Dermis microvascular lymphatic vessel endothelial cell (primary cell): ENCODE measurements at places on chromosomes 7 and 10. TPM values are rescaled to one million over a fixed set of nuclear protein-coding genes. Genes with fewer than 3 reads are reported as not detected.

Gene KCNH2
- total RNA-seq = 0.13 TPM in 1 of 2 replicates, not detected in the other

Gene FAM241B
- 0.25 and 0.39 TPM in 2 replicates for total RNA-seq

Gene IKZF5
- total RNA-seq = 2.3 and 3.4 TPM in 2 replicates

Gene OR2A1
- under 0.01 TPM in 2 replicates for total RNA-seq

Gene SPDYE16
- total RNA-seq = 0.13 TPM in 1 of 2 replicates, not detected in the other

Gene PIP
- total RNA-seq = not detected in 2 replicates

Gene SP4
- total RNA-seq = 5.0 and 5.6 TPM in 2 replicates

Gene PNLIPRP1
- not detected in 2 replicates for total RNA-seq

Gene IGFBP1
- total RNA-seq = under 0.01 TPM in 1 of 2 replicates, not detected in the other

GRCh38 chr7:77258014-77258413, 58.4 kb upstream of the FGL2 start:
- no peak for DNase-seq

GRCh38 chr10:114694752-114695151, 36.7 kb upstream of the ABLIM1 start:
- peak; percentile 66 for DNase-seq

GRCh38 chr7:13984061-13984460, 5.4 kb downstream of the ETV1 start:
- no peak for DNase-seq

DNA sequence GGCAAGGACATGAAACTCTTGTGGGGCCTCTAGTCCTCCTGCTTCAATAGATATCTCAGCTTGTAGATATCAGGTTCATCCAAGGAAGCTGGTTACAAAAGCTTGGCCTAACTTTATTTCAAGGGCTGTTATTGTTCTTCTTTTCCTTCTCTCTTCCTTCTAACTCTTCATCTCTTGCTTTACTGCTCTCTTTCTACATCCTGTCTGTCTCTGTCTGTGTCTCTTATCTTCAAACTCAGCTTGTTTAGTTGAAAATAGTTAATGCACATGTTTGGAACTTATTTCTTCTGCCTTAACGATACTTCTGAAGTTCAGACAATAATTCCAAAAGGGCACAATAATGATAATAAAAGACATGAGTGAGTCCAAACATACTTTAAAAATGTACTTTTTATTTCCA, 393.9 kb downstream of the NXPH1 start:
- no peak for DNase-seq

DNA sequence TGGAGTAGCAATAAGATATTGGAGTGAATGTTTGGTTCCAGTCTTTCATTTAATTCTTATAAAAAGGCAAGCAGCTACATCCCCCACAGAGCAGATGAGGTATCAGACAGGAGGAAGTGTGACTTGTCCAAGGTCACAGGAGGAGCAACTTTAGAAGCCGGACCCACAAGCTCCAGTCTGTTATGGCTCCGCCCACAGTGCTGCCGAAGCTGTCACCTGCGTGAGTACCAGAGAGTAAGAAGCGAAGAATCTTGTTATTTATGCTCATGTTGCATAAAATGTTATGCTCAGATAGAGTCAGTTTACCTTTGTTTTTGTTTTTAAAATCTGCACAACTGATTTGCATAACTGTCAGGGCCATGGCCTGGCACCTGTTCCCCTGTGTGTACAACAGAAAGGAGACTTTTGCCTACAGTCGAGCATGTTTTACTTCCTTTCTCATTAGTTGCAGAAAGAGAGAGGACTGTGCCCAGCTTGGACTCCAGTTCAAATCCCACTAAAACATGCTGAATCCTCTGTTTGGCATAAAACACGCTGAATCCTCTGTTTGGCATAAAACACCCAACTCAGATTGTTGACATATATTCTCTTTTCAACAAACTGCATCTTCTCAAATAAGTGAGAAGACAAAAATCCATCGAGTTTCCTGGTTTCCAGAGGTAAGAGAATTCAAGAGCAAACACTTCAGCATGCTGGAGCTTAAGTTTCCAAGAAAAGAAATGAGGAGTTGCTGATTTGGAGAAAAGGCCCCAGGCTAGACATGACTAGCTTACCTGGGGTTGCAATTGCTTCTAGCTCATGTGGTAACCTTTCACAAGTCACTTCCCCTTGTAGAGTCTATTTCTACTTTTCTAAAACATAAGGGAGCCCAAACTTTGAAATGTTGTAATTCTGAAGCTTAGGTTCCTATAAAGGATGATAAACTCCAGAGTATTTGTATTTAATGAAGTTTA, 409.8 kb upstream of the ZMIZ1 start:
- DNase-seq = no peak

DNA sequence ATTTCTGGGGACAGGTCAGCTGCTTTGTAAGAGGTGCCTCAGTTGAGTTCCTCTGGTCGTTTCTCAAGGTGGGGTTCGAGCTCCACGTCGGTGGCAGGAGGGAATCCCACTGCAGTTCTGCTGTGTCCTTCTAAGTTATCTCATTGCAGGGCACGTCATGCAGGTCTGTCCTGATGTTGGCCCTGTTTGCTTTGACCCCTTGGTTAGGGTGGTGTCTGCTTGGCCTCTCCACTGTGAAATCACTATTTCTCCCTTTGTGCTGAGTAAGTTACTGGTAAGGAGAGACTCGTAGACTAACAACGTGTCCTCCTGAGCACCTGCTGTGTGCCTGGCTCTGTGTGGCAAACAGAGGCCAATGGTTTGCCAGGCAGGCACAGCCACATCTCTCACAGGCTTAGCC, 372.9 kb upstream of the ZMIZ1 start:
- no peak for DNase-seq

DNA sequence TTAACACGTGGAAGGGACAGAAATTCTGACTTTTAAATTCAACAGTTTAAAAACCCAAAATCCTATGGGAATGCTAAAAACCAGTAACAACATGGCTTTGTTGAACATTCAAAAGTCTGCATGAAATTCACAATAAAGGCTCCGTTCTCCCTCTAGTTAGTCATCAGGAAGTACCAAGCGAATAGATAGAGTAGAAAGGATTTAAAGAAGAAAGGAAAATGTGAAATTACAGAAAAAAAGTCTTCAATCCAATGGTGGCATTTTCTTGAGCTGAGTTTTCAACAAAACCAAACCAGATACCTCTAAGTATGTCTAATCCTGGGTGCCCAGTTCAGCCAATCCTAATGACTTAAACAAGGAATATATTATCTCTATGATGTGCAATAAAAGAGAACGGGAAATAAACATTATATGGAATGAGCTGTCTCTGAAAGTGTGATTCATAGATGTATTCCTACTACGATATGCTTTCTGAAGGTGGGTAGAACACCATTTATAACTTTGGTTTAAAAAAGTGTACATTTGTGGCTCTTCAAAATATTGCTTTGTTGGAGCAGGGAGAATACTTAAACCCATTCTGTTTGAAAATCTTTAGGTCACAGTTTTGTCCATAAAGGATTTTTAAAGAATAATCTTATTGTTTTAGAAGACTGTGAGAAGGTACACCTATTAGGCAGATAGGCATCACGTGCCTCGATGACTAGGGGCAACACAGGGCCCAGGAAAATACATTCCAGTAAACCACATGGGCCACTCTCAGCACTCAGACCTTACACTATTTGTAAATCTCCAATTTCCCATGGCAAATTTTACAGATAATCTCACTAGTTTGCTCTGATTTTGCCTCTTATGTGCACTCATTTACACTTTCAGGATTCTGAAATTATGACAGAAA, 87.7 kb downstream of the CUBN start:
- no peak for DNase-seq

- DNase-seq = peak; percentile 69
Observed at GRCh38 chr10:72272689-72273409, 875 bp upstream of the DDIT4 start.

GRCh38 chr7:24858108-24858977, 101.1 kb upstream of the GSDME start:
- peak; percentile 11 for DNase-seq

- no peak for DNase-seq
Observed at GRCh38 chr7:107833684-107834106, 30.7 kb upstream of the SLC26A3 start.

GRCh38 chr7:148135116-148135515, 455.4 kb upstream of the C7orf33 start:
- no peak for DNase-seq

DNA sequence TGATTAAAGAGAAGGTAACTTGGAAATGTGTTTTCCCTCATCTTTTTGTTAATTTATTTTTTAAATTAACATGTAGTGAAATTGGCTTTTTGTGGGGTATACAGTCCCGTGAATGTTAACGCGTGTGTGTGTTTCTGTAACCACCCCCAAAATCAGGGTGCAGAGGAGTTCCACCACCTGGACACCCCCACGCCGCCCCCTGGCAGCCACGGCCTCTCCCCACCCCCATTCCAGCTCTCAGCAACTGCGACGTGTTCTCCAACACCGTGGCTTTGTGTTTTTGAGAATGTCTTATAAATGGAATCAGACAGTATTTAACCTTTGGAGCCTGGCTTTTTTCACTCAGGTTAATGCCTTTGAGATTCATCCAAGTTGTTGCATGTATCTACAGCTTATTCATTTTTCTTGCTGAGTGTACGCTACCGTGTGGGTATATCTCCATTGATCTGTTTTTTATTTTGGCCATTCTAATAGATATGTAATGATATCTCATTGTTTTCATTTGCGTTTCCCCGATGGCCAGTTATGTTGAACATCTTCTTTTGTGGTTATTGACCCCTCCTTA, 218.8 kb downstream of the EBF3 start:
- DNase-seq = no peak

DNA sequence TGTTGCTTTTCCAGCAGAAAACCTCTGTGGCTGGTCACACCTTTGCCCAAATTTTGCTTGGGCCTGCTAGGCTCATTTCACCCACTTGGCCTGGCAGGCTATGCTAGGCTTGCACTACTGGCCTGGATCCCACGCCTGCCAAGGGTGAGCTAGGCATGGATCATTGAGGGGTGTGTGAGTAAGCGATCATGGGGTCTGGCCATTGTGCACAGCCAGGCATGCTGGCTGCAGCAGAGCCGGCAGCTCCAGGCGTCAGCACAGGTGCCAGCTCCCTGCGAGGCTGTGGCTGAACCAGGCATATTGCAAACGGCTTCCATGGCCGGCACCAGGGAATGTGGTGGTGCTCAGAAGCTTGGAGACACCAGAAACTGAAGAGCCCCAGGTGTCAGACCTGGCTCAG, 19.2 kb downstream of the CFAP70 start:
- DNase-seq = no peak

DNA sequence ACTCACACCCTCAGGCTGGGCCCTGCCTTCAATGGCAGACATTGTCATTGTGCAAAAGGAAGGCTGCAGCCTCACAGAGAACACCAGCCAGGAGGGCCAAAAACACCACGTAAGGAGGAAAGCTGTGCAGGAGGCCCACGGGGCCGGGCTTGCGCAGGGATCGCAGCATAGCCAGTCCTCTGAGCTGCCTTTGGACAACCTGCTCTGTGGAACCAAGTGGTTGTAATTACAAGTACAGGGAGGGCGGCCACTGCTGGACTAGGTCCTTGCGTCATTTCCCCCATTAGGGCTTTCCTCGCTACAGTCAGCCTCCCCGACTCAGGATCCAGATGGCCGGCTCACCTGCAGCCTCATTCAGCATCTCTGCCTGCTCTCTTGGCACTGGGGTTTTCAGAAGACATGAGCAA, 66.9 kb downstream of the FAM53B start:
- DNase-seq = no peak

- DNase-seq = no peak
Observed at GRCh38 chr7:25775999-25776743, 375.8 kb upstream of the NFE2L3 start.

- DNase-seq = no peak
Observed at GRCh38 chr7:116089293-116089692, 58.7 kb upstream of the TFEC start.

GRCh38 chr7:105838627-105839231, 37.7 kb downstream of the ATXN7L1 start:
- DNase-seq = no peak

DNA sequence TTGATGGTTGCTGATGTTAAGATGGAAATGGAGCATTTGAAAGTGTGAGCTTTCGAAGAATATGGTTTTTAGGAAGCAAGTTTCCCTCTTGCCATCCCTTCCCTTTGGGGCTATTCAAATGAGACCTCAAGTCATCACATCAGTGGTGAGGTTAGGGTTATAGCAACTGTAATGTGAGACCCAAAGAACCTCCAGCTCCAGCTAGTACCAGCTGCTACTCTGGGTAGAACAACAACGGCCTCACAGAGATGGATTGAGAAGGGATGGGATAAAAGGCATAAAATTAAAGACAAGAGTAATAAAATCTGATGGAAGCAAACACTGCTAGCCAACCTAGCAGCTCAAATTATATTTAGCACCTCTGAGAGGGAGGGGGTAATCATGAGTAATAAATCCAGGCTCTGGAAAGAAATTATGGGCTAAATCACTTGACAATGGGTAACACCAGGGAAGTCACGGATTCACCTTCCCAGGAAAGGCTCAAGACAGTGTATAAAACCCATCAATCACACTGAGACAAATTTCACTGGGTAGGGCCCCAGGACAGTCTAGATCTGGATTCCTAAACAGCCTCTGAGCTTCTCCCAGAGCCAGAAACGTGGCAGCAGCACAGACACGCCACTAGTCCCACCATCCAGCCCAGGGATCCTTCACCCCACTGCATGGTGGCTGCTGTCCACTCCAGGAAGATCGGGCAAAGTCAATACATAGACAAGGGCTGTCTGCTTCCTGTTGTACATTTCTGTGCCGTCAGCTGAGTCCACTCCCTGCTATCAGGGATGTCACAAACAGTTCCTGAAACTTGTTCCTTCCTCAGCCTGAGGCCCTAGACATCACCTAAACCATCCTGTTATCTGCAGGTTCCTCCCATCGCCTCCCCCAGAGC, 151.1 kb downstream of the GFRA1 start:
- no peak for DNase-seq
